ENCODE measurements at places on chromosomes 7 and 10. TPM values are rescaled to one million over a fixed set of nuclear protein-coding genes. Genes with fewer than 3 reads are reported as not detected.

HECW1 gene
- 3.4 TPM for polyA plus RNA-seq

CDNF gene
- polyA plus RNA-seq: 3.5 TPM

COL26A1 gene
- polyA plus RNA-seq: 5.9 TPM

ABCA13 gene
- polyA plus RNA-seq: 0.64 TPM

CTTNBP2 gene
- polyA plus RNA-seq: 20.1 TPM

ADRA2A gene
- 0.37 TPM for polyA plus RNA-seq

ADIRF gene
- polyA plus RNA-seq: 12.0 TPM

SPACDR gene
- polyA plus RNA-seq: 4.0 TPM

WNT2 gene
- 140 TPM for polyA plus RNA-seq

All from right lung (tissue), 10 donors.